ENCODE measurements at places on chromosomes 5 and 9.

DNA sequence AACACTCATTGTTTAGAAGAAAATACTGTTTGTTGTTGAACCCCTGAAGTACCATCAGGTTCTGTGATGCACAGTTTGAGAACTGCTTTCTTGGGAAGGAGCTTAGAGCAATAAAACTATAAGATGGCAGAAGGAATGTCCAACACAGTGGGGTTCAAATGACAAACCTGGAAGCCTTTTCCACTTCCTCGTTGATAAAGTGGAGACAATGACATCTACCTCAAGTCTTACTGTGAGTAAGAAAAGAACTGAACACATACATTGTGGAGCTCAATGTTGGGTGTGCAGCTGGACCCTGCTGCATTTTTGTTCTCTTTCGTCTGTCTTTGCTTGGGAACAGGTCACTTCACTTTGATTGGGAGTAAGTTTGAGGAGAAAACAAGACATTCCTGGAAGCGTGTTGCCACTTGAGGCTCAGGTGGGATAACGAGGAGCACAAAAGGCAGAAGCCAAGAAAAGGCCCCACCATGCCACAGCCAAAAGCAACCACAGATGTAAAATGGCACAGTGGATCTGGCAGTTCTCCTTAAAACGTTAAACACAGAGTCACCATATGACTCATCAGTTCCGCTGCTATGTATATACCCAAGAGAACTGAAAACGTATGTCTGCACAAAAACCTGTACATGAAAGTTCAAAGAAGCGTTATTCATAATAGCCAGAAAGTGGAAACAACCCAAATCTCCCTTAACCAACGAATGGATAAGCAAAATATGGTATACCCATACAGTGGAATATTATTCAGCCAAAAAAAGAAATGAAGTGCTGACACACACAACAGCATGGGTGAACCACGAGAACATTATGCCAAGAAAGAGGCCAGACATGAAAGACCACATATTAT is 42.9 kb upstream of the SUB1 start:
- DNase-seq: no peak

- no peak for DNase-seq
Measured at GRCh38 chr5:161078793-161079192, 226.8 kb upstream of the ATP10B start.

- DNase-seq: no peak
Measured at GRCh38 chr9:3386753-3387152, 139.0 kb downstream of the RFX3 start.

DNA sequence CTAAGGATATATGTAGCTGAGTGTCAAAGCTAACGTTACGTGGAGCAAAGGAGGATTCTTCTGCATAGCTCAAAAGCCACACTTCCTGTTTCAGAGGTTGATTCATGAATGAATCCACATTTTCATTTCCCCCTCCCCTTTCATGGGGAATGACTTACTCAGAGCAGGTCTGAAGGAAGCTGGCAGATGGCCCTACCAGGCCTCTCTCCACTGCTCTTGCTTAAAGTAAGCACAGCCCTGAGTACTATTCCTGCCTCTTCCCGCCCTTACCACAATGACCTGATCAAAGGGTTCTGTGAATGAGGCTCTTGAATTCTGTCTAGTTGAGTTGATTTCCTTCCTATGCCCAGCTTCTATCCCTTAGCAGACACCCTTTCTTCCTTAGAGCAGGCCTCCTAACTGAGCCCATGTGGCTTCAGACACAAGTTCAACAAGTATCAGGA is 6.3 kb downstream of the IGIP start:
- DNase-seq: no peak

DNA sequence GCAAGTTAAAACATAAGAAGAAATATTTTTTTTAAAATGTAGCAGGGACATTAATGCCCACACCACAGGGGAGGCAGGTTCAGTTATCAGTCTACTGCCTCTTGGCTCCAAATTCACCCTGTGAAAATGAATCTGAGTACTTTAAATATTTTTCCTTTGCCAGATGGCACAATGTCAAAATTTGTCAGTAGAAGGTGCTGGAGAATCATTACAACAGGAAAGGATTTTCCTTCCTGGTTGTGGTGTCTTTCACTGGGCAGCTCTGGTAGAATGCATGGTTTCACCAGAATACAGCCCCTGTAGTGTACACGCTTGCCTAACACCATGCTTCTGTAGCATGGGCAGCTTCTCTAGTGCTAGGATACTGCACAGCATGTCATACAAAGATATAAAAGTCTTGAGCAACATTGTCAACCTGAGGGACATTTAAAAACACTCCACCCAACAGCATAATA is 9.7 kb upstream of the SREK1 start:
- no peak for DNase-seq

GRCh38 chr5:138963763-138964371 is 88.7 kb upstream of the LRRTM2 start:
- DNase-seq: no peak

DNA sequence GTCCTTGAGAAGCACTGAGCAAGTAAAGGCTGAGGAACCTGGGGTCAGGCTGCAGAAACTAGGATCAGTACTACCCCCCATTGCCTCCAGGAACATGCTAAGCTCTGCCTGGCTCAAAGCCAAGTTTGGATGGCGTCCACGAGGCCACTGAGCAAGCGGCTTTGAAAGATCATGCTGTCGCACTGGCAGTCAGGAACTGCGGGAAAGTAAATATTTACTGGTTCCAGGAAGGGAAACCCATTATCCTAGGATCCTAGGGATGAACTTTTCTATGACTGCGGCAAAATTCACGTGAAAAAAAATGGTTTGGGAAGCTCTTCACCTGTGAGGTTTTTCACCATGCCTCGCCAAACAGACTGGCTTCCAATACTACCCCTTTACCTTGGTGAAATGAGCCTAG is 75.3 kb upstream of the PJA2 start:
- DNase-seq: peak; percentile 75

DNA sequence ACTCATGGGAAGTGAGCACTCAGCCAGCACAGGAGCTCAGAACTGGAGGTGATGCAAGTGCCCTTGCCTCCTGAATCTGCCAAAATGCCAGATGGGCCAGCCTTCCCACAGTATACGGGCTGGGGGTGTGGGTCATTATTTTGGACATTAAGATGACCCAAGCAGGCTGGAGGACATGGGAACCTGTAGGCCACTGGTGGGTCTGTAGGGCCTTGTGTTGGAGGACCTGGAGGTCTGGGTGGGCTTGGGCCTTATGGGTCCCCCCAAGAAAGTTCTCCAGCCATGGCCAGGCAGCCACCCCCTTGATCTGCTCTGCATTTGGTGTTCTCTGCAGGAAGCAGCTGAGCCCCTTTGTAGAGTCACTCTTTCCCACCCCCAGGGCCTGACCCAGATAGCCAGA is 71.0 kb upstream of the ANGPTL2 start:
- DNase-seq: no peak

- DNase-seq: no peak
Measured at GRCh38 chr5:109351988-109352864, 57.5 kb downstream of the PJA2 start.

DNA sequence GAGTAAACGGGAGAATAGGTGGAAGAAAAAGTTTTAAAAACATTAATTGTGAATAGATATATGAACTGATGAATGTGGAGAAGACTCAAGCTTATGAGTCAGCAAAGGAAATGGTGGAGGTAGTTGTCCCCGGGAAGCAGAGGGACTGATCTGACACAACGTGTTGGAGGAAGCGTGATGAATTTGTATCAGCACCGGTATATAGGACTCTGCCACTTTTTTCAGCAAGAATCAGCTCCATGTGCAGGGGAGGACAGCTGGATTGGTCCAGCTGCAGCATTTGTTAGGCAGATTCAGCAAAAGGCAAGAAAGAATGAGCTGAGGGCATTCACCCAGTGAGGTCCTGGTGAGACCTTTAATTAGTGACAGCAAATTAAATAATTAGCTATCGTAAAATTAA is 276.0 kb downstream of the TENT4A start:
- no peak for DNase-seq

GRCh38 chr5:103487822-103488493 is 74.6 kb downstream of the NUDT12 start:
- no peak for DNase-seq

- DNase-seq: no peak
Measured at GRCh38 chr9:93005876-93006275, 52.6 kb upstream of the SUSD3 start.

DNA sequence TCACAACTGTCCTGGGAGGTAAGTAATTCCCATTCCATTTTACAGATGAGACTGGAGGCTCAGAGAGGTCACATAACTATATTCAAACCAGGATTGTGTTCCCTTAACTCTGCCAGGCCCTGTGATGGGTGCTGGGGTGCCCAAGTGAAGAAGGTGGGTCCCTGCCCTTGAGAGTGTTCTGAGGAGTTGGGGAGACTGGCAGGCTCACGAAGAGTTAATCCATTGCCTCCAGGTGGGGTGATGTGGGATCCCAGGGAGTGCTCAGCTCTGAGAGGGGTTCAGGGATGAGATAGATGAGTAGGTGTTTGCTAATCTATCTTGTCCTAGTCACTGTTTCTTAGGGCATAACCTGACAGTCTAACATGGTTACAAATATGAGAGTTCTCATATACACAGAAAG is 36.7 kb downstream of the GSN start:
- DNase-seq: no peak

GRCh38 chr9:8391566-8391965 is 592.0 kb upstream of the DMAC1 start:
- no peak for DNase-seq

GRCh38 chr9:113403646-113404045 is 2.6 kb upstream of the ALAD start:
- no peak for DNase-seq

DNA sequence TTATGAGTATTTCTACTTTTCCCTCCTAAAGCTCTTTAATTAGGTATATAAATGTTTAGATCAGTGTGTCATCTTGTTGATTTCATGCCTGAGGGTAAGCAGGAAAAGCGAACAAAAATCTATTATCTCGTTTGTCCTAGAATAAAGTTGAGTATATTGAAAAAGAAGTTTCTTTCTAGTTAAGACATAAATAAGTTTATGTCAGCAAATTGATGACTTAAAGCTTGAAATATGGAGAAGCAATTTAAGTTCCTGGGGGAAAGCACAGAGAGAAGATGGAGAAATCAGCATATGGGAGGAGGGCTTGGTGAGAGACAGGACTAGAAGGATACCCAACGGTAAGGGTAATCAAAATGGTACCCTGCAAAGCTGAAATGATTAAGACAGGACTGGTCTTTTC is 813.4 kb downstream of the MTRR start:
- DNase-seq: no peak

DNA sequence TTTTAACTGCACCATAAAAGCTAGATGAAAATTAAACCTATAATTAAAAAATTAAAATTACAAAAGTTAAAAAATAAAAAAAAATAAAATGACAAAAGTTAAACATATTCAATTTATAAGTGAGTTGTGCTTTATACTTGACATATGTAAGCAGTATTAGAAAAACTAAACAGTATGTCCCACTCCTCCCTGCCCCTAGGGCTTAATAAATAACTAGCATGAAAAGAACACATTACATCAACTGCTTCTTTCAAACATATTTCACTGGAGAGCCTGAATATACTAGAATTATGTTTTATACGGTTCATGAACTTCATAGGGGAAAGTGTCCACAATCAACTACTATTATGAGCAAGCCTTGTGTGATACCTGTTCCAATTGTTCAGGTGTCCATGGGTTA is 47.6 kb downstream of the ECPAS start:
- no peak for DNase-seq

GRCh38 chr5:125372694-125373631 is 626.5 kb upstream of the ZNF608 start:
- DNase-seq: no peak

GRCh38 chr9:129777769-129778130 is 24.9 kb upstream of the PTGES start:
- DNase-seq: no peak

DNA sequence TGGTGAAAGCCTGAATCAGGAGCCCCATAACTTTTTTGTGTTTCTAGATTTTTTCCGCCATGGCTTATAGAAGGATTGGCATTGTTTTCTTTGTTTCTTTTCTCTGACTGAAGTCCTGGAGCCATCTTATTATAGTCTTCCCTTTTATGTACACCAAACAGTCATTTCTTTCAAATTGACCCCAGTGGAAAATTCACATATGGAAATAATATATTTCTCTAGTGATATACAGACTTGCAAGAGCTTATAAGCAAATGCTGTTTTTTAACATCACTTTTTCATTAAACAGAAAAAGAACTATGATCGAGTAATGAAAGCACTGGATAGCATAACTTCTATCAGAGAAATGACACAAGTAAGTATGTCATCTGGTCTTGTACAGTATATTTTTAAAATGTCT is 155.6 kb downstream of the PARP8 start:
- no peak for DNase-seq

GRCh38 chr9:75023846-75024245 is 4.2 kb downstream of the CARNMT1 start:
- no peak for DNase-seq

- DNase-seq: no peak
Measured at GRCh38 chr5:83066548-83067110, 10.6 kb downstream of the TMEM167A start.

GRCh38 chr9:3214741-3215140 is 311.1 kb downstream of the RFX3 start:
- no peak for DNase-seq

GRCh38 chr5:56585999-56586691 is 229.2 kb upstream of the MAP3K1 start:
- no peak for DNase-seq

GRCh38 chr5:68330574-68330973 is 115.0 kb downstream of the PIK3R1 start:
- DNase-seq: no peak

- DNase-seq: no peak
Measured at GRCh38 chr5:80655231-80655774, 520 bp upstream of the DHFR start.

- no peak for DNase-seq
Measured at GRCh38 chr5:154698763-154699162, 56.4 kb upstream of the LARP1 start.

GRCh38 chr5:140295414-140295813 is 7.5 kb downstream of the PFDN1 start:
- no peak for DNase-seq

- no peak for DNase-seq
Measured at GRCh38 chr5:124408738-124409453, 337.5 kb downstream of the ZNF608 start.

DNA sequence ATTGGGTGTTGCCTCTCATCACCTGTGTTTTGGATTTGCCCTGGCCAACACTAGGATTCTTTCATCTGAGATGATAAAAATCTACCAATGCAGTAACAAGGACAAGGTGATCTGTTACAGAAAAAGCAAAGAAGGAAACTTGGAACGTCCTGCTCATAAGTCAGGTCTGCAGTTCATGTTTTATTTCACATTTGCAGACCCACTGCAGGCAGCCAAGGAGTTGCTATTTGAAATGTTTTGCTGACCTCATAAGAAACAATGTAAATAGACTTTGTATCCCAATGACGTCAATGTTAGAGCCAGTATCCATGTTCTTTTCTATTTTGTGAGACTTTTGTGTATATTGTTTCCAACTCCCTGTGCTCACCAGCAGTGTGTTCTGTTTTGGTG is 312.9 kb downstream of the DEPDC1B start:
- no peak for DNase-seq

GRCh38 chr9:89923961-89924504 is 319.2 kb downstream of the GADD45G start:
- DNase-seq: no peak

GRCh38 chr9:114504341-114505186 is 709 bp downstream of the WHRN start:
- peak; percentile 88 for DNase-seq

- DNase-seq: no peak
Measured at GRCh38 chr5:174424219-174425053, 299.9 kb upstream of the MSX2 start.

Data from pancreas (tissue), 10 donors.